ENCODE measurements at places on chromosomes 7 and 10.

GRCh38 chr10:132788831-132789219 lies 2.9 kb upstream of the NKX6-2 start:
- no peak for DNase-seq

- peak; percentile 91 for DNase-seq
Observed at GRCh38 chr10:97399843-97400545, 1.1 kb downstream of the RRP12 start.

DNA sequence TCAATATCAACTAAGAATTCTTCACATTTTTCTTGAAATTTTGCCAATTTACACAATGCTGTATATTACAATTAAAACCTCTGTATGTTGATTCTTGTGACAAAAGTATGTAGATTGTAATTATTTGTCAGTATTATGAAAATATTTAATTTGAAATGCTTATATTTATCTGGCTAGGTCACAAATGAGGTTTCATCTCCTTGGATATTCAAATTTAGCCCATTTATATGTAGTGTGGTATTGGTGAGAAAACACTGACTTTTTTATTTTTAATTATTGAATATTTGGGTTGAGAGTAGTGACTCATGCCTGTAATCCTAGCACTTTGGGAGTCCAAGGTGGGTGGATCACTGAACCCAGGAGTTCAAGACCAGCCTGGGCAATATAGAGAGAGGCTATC lies 2.9 kb upstream of the RARRES2 start:
- no peak for DNase-seq

- DNase-seq, result no peak
Observed at GRCh38 chr10:36195364-36195763, 553.3 kb upstream of the FZD8 start.

DNA sequence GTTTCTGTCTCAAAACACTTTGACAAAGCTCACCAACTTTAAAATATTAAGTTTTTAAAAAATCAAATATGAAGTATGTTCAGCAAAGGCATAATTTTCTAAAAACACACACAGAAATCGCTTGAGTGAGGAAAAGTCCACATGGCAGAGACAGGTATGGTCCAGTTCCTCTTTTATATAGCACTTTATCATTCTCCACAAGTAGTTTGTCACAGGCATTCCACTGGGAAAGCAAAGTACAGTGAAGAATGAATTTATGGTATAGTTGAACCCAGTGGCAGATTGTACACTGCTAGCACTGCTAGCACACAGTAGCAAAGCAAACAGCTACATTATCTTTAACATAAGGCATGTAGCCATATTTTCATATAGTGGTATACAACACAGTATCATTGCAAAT lies 102.3 kb downstream of the HECTD2 start:
- DNase-seq, result no peak

GRCh38 chr7:151115121-151115835 lies 29.0 kb downstream of the AGAP3 start:
- DNase-seq, result no peak

DNA sequence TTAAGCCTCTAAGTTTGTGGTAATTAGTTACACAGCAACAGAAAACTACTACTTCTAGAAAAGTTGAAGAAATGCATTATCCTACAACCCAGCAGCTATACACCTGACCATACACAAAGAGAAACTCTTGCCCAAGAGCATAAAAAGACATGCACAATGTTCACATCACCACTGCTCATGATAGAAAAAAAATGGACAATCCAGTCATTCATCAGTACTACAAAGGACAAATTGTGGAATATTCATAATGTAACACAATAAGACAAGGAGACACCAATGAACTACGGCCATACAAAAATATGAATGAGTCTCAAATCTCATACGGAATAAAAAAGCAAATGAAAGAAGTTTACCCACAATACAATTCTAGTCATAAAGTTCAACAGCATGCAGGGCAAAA lies 87.4 kb downstream of the ZFAND4 start:
- no peak for DNase-seq

DNA sequence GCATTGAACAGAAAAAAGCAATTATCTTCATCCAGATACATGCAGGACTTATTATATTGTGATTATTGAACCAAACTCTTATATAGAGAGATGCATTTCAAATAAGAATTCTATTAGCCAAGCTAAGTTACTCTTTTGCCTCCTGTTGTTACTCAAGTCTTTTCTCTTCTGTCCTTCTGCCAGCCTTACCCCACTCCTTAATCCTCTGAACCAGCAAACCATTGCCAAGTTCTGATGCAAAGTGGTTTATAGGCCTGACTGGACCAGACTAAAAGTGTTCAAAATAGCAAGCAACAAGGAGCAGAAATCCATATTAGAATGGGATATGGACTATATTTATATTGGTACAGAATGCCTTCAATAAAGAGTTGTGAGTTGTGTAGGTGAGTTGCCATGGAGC lies 2.2 kb upstream of the SLC26A4 start:
- no peak for DNase-seq

DNA sequence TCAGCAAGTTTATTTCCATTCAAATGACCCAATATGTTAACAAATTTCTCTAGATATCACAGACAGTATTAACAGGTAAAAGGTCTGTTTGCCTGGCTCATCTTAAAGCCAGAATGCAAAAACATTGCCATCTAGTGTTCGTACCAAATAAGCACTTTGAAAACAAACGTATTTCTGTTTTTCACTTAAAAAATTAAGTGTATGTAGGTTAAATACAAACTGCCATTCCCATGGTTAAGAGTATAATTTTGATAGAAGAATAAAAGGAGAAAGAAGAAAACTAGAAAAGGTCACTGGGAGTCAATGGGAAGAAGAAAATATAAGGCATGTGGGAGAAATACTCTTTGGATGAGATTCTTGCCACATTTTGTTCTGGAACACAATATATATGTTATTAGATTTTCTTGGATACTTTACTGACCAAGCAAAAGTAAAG lies 51.0 kb downstream of the ORC5 start:
- no peak for DNase-seq

GRCh38 chr7:151448261-151449252 lies 8.6 kb upstream of the CRYGN start:
- DNase-seq, result peak; percentile 56

GRCh38 chr7:81685270-81685868 lies 84.5 kb downstream of the HGF start:
- DNase-seq, result no peak

- no peak for DNase-seq
Observed at GRCh38 chr10:104076743-104077160, 8.9 kb downstream of the COL17A1 start.

DNA sequence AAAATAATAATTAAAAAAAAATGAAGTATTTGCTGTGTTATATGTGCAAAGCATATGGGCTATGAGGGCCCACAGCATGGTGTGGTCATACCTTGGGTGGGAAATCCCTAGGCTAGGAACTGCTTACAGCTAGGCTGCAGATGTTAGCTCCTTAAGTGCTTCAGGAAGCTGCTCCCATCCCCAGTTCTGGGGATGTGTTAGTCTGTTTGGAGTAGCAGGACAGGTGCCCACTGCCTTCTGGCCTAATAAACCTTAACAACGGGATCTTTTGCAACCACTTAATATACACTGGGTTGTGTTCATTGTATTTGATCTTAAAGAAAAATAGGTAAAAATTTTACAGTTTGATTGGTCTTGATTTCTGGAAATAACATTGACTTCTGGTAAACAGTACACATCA lies 46.3 kb downstream of the HK1 start:
- DNase-seq, result no peak

- DNase-seq, result no peak
Observed at GRCh38 chr10:71074176-71074755, 138.1 kb upstream of the UNC5B start.

- DNase-seq, result no peak
Observed at GRCh38 chr10:101774589-101775272, 1.2 kb downstream of the FGF8 start.

- DNase-seq, result peak; percentile 37
Observed at GRCh38 chr7:66281678-66282590, 76.8 kb downstream of the TPST1 start.

- DNase-seq, result no peak
Observed at GRCh38 chr10:59279476-59279875, 82.9 kb downstream of the FAM13C start.

DNA sequence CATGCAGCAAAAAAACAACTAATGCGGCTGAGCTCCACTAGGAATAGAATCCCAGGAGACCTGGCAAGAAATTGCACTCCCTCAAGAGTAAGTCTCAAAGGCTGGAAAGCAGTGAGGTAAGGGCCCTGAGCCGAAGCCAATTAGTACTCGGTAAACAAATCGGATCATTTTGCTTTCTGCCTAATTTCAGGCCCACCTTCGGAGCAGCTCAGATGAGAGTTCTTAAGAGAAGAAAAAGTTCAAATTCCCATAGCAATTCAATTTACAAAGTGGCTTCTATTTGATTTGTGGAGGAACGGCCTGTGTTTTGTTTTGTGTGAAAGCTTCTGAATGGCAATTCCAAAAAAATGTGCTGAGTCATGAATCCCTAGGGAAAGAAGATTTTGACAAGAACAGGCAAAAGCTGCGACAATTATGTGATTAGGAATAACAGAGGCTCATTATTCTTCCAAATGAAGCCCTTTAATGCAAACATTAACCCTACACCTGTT lies 60.9 kb downstream of the SLC16A9 start:
- DNase-seq, result no peak

GRCh38 chr10:70669015-70669414 lies 3.3 kb upstream of the ADAMTS14 start:
- DNase-seq, result no peak

GRCh38 chr7:36261019-36261754 lies 108.1 kb downstream of the EEPD1 start:
- DNase-seq, result no peak

DNA sequence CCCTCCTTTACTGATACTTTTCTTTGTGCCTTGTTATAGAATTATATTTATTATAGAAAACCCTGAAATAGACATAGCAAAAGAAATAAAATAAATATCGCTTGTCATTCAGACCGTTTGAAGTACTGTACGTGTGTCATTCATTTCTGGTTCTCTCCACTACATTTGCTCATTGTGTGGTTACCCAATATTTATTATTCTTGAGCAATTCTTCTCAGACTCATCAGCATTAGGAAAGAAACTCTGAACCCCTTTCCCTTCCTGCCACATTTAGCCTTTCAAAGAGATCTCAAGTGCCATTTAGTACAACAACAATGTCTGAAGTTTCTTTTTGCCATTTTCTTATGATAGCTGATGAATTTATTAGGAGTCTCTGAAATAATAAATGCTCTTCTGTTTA lies 154.1 kb downstream of the KIAA1217 start:
- peak; percentile 38 for DNase-seq

DNA sequence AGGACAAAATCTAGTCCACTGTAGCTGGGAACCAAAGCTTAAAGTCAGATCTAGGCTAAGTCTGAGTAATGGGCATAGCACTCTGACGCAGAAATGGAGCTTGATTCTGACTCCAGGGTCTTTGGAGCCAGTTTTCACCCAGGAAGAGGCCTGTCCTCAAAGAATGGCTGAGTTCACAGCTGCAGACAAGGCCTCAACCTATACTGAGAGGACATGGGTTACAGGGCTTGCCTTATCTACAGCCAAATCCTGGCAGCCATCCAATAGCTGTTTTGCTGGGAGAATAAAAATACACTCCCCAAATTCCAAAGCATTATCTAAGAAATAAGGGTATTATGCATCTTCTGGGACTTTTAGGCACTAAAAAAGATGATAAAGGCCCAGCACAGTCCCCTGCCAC lies 154.8 kb downstream of the RAPGEF5 start:
- DNase-seq, result no peak

- DNase-seq, result no peak
Observed at GRCh38 chr7:150610233-150610632, 22.0 kb downstream of the GIMAP6 start.

GRCh38 chr10:68084469-68084868 lies 9.4 kb upstream of the HERC4 start:
- DNase-seq, result no peak

GRCh38 chr10:6667679-6668270 lies 87.7 kb upstream of the PRKCQ start:
- peak; percentile 46 for DNase-seq

DNA sequence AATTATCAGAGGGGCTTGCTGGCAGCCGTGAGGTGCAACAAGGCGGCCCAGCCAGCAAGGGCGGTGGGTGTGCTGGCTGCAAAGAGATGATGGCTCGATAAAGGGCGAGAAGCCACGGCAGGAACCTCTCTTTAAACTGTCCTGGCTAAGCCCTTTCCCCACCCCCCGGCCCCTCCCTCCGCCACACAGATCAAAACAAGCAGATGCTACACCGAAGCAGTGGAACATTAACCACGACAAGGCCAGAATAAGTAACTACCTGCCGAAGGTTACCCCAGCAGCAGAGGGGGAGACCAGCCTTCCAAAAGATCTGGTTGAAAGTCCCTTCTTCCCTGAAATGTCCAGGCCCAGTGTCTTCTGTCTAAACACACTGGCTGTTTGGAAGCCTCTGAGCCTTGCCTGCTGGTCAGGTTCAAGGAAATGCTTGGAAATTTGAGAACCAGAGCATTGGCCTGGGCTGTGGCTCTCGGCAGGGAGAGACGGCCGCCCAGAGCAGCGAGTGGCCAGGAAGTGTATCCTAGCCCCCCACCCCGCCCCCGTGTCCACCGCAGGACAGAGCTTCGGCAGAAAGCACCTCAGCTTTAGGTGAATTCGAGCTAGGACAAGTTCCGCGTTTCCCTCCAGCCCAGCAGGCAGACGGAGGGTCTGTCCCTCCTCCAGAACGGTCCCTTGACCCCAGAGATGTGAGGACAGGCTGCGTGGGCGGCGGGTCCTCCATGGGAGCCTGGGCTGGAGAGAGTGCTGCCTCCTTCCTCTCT lies 2.1 kb downstream of the FAM20C start:
- DNase-seq, result peak; percentile 45

GRCh38 chr10:101611096-101611905 lies 23.2 kb downstream of the DPCD start:
- no peak for DNase-seq

DNA sequence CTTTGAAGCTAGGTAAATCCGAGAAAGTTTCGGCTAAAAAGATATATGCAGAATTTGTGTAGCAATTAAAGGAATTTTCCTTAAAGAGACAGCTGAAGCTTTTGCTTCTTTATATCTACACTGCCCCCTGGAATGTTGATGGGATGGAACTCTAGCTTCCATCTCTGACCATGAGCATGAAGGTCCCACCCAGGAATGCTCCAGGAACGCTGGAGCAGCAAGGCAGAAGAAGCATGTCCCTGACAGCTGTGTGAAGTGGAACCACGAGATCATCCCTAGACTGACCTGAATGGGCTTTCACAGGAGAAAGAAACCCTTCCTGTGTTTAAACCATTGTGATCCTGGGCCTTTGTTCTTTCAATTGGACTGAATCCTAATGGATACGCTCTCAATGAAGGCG lies 99.7 kb upstream of the NOBOX start:
- no peak for DNase-seq

Measured in RWPE1 (cell line).